ENCODE measurements at places on chromosomes 6 and 20. TPM values are rescaled to one million over a fixed set of nuclear protein-coding genes. Genes with fewer than 3 reads are reported as not detected.
A peak's percentile ranks its signal among the peaks of the same experiment; 100 is the strongest.

GRCh38 chr6:54609981-54610380, 236.6 kb upstream of the FAM83B start:
- DNase-seq, result no peak

The TCF19 gene
- total RNA-seq, result 9.1 TPM

DNA sequence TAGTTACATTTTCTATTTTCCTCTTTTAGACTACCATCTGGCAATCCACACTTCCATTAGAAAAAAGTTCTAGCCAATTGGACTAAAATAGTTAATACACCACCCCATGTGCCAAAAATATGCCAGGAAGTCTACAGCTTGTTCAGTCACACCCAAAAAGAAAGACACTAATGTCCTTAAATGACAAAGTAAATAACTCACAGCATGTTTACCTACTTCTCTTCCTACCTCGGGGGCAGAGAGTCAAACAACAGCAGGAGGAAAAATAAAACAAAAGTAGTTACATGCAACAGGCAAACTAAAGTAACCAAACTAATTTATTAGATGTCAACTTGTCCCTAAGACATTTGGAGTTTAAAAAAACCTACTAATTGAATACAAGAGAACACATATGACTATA, 57.0 kb downstream of the UBE3D start:
- no peak for DNase-seq

DNA sequence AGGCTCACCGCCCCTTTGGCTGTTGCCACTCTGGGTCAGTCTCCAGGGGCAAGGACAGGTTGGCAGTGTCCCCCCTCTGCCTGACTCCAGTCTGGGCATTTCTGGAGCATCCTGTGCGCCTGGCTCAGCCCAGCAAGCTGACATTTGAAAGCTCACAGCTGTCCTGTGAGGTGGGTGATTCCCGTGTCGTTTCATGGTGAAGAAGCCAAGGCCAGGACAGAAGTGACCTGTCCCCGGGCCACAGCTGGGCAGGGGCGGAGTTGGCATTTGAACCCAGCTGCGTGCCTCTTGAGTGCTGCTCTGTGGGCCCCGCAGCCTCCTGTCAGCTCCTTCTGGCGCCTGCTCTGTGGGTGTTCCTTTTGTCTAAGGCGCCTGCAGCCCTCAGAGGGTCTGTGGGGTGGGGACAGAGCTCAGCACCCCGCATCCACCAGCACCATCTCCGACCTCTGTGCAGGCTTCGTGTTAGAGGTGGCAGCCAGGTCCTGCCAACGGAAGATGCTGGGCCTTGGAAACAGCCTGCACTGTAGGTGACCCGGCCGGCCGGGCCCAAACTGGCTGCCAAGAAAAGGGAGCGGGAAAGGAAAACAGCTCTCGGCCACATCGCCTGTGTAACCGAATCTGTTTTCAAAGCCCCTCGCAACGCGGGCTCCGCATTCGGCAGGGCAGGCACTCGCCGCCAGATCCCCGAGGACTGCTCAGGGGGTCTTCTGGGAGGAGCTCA, 5.8 kb upstream of the GATA5 start:
- DNase-seq, result peak; percentile 21

DNA sequence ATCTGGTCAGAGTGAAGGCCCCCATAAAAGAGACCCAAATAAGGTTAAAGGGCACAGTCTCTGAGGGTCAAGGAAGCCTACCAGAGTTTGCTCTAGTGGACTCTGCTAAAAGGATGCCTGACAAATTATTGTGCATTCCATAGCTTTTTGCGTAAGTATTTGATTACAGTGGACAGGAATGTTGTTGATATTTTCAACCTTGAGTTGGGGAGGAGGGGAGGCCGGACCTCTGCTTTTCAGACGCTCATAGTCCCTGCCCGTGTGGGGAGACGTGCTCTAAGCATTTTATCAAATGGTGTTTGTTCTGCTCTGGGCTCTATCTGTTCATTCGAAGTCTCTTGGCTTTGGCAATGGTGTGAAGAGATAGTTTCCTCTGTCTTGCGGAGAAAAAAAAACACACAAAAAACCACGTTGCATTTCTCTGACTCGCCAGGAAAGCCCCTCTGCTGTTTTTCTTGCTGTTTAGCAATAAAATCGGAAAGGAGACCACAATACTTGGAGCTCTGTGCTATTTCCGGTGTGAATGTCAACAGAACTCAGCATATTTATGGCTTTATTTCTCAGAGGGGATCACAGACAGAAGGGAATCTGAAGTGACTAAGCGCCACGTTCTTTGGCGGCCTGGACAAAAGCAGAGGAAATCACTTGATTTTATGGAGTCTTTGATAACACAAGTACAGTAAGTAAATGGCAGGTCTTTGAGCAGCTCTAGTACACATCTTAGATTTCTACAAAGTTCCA, 159.8 kb downstream of the ZFP64 start:
- DNase-seq, result no peak

DNA sequence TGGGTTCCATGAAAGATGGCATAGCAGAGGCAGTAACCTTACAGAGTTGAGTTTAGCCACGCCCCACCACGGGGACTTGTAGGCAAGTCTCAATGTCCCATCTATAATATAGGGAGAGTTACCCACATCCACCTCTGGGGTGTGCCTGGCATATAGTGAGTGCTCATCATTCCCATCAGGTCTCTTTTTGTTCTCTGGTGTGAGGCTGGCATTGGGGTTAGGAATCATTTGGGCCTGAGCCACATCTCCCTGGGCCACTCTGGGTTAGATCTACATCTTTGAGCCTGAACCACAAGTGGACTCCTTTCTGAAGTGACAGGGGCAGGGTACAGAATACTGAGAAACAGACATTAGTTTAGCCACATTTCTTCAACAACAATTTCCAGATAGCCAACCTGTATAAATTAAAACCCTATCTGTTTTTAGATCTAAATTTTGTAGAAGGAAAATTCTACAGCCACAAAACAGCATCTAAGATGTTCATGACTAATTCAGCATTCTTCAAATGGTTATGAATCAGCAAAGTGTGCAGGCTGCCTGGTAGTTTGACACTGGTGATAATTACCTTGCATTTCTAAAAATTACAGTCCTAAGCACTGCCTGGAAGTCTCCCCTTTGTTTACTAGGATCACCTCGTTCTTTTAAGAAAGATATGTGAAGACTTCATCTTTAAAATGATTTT, 20.1 kb downstream of the RNF24 start:
- DNase-seq, result no peak

DNA sequence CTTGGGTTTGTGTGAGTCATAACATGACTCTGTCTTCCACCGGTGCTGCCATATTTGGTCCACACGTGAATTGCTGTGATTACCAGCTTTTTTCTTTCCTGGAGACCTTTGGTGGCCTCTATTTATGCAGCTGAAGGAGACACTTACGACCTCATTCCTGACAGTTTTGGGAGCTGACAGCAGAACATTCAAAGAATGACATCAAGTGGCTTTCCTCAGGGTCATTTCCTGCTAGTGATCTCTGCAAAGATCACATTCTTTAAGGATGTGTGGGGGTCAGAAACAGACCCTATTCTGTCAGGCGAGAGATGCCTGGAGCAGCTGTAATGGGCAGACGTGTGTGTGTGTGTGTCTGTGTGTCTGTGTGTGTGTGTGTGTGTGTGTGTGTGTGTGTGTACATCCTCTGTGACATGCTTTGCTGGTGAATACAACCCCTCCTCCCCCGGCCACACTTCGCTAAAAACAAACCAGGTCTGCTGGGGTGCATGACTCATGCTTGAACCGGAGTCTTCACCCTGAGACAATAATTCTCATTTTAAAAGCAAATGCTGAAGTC, 115.6 kb downstream of the TMEM170B start:
- no peak for DNase-seq

- DNase-seq, result no peak
These were observed 10.7 kb downstream of the BHLHE23 start for GRCh38 chr20:62995898-62996595.

DNA sequence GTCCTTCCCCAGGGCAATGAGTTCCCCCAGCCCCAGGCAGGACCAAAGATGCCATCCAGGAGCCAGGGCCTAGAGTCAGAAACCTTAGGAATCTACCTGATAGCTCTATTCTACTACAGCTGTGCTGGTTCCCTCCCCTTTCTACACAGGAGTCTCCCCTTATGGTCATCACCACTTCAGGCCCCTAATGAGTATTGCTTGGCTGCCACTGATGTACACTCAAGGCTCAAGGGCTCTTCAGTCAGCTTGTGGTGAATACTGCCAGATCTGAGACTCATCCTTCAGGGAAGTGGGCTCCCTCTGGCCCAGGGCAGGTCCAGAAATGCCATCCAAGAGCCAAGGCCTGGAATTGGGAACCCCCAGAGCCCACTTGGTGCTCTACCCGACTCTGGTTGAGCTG, 248.6 kb downstream of the ALDH8A1 start:
- no peak for DNase-seq

DNA sequence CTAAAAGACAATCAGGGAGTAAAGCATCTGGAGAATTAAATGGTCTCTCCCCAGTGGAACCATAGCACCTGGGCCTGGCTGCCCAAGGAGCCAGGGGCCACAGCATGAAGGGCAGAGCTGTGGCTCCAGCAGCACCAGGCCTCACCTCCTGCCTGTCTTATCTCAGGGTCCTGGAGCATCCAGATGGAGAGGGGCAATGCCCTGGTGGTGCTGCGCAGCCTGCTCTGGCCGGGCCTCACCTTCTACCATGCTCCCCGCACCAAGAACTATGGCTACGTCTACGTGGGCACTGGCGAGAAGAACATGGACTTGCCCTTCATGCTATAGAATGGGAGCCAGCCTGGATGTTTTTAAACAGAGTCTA, 17.0 kb downstream of the MRPS18A start:
- no peak for DNase-seq

DNA sequence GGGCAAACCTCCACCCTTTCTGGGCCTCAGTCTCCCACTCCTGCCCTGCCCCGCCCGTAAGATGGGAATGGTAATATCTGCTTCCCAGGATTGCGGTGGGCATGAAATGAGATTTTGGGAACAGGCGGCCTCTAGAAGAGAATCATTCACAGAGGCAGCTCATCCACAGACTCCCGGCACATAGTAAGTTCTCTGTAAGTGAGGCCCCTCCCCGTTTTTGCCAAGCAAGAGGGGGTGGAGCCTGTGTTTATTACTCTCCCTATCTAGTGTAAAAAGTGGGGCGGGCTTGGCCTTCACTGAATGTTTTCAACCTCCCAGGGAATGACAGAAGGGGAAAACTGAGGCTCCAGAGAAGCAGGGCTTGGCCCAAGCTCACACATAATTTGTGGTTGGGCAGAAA, 20.0 kb downstream of the SUN5 start:
- no peak for DNase-seq

The FNDC11 gene
- total RNA-seq, result 0.73 TPM

The DST gene
- total RNA-seq, result 383 TPM

The DNPH1 gene
- 11.8 TPM for total RNA-seq

GRCh38 chr6:42545226-42545773, 18.5 kb upstream of the UBR2 start:
- DNase-seq, result no peak

The HS3ST5 gene
- total RNA-seq, result 7.4 TPM

- DNase-seq, result no peak
These were observed 40.9 kb downstream of the CDKAL1 start for GRCh38 chr6:20575125-20575524.

GRCh38 chr6:3283641-3284435, 25.1 kb downstream of the PSMG4 start:
- DNase-seq, result no peak

DNA sequence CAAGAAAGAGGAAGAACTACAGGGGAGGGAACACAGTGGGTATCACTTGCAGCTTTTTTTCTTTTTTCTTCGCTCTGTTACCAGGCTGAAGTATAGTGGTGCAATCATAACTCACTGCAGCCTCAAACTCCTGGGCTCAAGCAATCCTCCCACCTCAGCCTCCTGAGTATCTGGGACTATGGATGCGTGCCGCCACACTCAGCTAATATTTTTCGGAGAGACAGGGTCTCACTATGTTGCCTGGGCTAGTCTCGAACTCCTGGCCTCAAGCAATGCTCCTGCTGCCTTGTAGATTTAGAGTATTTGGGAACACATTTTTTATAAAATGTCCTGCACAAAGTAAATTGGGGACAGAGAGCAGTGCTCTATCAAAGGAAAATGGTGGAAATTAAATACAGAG, 28.3 kb downstream of the PARD6B start:
- DNase-seq, result no peak

DNA sequence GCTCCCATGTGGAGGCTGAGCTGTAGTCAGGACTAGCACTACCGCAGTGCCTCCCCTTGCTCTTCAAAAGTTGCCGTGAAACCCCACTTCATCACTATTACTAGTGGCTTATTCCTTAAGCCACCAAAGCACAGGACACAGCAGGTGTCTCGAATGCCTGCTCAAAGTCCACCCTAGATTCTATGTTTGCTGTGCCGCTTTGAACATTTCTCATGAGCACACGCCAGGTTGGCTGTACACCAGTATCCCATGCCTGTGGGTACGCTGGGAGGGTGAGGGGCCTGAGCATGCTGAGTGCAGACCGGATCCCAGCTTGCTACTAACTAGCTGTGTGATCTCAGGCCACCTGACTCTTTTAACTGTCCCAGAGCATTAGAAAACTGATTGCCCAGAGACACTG, 335.8 kb upstream of the QKI start:
- DNase-seq, result no peak

The MAP3K7 gene
- 55.4 TPM for total RNA-seq

GRCh38 chr20:5024982-5025381, 23.7 kb upstream of the SLC23A2 start:
- no peak for DNase-seq

DNA sequence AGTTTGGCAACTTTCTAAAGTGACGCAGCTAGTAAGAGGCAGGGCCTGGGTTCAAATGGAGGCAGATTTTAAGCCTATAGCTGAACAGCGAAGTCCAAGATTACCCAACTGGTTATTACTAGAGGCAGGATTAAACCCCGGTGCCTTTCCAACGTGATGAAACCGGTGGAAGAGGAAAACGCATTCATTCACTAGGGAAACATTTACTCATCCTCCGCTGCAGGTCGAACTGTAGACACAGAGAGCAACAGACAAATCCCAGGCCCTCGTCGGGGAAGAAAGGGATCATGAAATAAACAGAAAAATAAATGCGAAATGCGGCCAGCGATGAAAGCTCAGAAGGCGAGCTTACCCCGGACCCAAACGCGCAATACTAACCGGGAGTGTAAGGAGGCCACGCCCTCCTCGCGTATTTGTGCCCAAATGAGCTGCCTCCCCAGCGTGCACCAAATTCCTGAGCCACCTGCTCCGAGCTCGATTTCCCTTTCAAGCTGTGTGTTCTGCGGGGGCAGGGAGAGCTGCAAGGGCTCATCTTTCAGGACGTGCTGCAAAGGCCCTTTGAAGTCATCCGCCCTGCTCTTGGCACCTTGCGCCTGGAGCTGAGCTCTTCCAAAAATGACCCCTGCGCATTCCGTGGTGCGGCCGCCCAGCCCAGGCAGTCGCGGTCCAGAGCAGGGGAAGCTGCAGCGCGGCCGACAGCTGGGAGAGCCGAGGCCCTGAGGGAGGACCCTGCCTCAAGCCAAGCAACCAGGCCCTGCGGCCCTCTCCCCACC, 46.9 kb downstream of the PDYN start:
- peak; percentile 89 for DNase-seq

DNA sequence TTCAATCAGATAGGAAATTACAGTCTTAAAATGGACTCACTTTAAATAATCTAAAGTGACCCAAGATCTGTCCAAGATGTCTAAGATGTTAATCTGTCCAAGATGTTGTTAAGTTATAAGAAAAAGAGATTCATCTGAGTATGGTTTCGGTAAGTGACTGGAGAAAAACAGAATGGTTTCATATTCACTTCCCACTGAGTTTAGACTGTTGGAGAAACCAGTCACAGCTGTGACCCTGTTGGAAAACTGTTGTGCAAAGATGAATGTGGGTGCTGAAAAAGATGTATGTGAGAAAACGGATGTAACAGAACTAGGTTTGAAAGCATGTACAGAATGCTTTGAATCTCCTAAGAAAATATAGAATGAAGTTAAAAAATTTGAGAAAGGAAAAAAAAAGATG, 325.9 kb downstream of the COL12A1 start:
- no peak for DNase-seq

GRCh38 chr20:33005908-33006775, 1.4 kb upstream of the BPIFB2 start:
- no peak for DNase-seq
